Camera-type eye (tissue), 1 donor: ENCODE measurements at places on chromosomes 4 and X. TPM values are rescaled to one million over a fixed set of nuclear protein-coding genes. Genes with fewer than 3 reads are reported as not detected.

CLDN34 gene
- not detected for total RNA-seq

KLHL2 gene
- total RNA-seq: 25.5 TPM

RENBP gene
- 10.0 TPM for total RNA-seq

NAA11 gene
- total RNA-seq: not detected

PABPC1L2B gene
- total RNA-seq: 0.38 TPM

PDLIM3 gene
- total RNA-seq: 128 TPM

TRO gene
- 79.3 TPM for total RNA-seq

MAGEB3 gene
- not detected for total RNA-seq

TSPAN6 gene
- 55.5 TPM for total RNA-seq

LONRF3 gene
- 5.0 TPM for total RNA-seq

MAGEB1 gene
- total RNA-seq: not detected

XAGE1A gene
- total RNA-seq: not detected

ZNF711 gene
- total RNA-seq: 71.6 TPM

NFXL1 gene
- 24.3 TPM for total RNA-seq

MAGEA12 gene
- total RNA-seq: not detected

PGAM4 gene
- not detected for total RNA-seq

ZNF827 gene
- 34.6 TPM for total RNA-seq

SSX1 gene
- not detected for total RNA-seq

AKAP4 gene
- total RNA-seq: not detected

CD99 gene
- 77.2 TPM for total RNA-seq

MAGEA2B gene
- total RNA-seq: not detected

RASL11B gene
- 11.5 TPM for total RNA-seq

PUDP gene
- total RNA-seq: 13.8 TPM

HHIP gene
- total RNA-seq: 33.3 TPM

ANKRD50 gene
- 84.9 TPM for total RNA-seq

USP26 gene
- not detected for total RNA-seq

PCDH7 gene
- total RNA-seq: 84.9 TPM

ARL9 gene
- 0.99 TPM for total RNA-seq

COQ2 gene
- total RNA-seq: 15.3 TPM

PASD1 gene
- total RNA-seq: not detected

SHROOM2 gene
- 23.6 TPM for total RNA-seq

GLUD2 gene
- 3.7 TPM for total RNA-seq

SLC2A9 gene
- total RNA-seq: 6.4 TPM

TMEM165 gene
- total RNA-seq: 88.8 TPM

SH3D19 gene
- total RNA-seq: 59.9 TPM
